ENCODE measurements at places on chromosomes 3 and 15.

DNA sequence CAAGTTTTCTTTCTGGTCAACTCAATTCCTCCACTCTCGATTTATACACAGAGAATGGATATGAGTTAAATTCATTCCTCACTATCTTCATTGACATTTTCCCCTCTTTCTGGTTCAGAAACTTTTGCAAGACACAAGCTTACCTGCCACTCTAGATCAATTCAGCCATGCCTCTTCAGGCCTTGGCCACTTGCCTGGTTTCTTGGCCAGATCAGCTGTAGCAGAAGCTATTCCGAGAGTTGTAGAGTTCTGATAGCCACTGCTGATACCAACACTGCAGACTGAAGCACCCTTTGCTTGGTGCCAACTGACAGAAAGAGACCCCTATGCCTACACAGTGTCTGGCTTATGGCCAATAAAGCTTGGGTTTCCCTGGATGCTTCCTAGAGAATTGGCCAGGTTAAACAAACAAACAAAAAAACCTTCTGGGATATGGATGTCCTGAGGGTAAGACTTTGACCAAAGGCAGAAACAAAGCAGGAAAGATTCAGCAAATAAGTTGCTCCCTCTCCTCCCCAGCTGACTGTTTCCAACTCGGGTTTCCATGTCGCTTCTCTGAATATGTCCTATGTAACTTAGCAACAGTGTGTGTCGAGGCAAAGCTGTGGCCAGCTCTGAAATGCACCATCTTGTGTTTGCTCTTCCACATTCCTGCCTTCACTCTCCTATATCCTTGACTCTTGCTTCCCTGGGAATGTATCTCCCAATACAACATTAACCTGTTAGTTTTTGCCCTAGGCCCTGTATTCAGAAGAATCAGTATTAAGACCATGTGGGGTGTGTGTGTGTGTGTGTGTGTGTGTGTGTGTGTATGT lies 521.6 kb downstream of the EPHA3 start:
- DNase-seq: no peak

DNA sequence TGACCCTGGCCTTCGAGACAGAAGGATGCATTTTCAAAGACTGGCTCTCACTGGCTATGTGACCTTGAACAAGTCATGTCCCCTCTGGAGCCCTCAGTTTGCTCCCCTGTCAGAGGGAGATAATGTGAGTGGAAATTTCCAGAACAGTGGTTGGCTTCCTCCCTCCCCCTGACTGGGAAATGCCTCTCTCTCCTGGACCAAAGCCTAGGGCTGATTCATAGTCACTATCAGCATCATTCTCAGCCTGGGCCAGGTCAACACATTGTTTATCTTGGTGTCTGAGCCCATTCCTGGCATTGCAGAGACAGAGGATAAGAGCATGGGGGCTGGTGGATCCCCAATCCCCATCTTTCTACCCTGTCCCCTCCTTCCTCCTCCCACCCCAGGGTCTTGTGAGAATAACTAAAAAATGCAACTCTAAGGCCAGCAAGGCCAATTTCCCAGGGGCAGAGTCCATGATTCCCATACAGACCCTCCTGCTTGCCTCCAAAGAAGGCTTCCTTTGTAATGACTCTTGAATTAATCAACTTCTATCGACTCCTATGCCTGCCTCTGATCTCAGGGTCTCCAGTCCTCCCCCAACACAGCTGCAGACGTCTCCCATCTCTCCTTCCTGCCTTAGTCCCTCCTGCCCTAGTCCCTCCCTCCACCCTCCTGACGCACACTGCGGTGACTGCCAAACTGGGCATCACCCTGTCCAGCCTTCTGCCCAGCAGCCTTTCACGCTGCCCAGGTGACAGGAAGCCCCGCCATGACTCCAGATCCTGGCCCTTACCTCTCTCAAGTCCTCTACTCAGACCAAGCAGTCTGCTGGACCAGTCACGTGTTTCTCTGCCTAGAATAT lies 35.4 kb upstream of the CORO2B start:
- DNase-seq: no peak

DNA sequence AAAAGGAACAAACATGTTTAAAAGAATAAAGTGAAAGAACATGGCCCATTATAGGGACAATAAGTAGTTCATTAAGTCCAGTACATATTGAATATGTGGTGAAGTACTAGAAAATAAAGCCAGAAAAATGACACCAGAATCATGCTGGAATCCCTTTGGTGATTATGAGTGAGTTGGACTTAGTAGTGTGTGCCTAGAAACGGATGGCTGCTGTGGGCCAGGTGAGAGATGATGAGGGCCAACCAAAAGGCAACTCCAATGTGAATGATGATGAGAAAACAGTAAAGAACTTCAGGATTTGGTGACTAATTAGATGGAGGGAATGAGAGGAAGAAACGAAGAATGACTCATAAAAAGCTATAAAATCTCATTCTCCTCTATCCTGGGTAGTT lies 3.3 kb downstream of the CRYGS start:
- DNase-seq: no peak

DNA sequence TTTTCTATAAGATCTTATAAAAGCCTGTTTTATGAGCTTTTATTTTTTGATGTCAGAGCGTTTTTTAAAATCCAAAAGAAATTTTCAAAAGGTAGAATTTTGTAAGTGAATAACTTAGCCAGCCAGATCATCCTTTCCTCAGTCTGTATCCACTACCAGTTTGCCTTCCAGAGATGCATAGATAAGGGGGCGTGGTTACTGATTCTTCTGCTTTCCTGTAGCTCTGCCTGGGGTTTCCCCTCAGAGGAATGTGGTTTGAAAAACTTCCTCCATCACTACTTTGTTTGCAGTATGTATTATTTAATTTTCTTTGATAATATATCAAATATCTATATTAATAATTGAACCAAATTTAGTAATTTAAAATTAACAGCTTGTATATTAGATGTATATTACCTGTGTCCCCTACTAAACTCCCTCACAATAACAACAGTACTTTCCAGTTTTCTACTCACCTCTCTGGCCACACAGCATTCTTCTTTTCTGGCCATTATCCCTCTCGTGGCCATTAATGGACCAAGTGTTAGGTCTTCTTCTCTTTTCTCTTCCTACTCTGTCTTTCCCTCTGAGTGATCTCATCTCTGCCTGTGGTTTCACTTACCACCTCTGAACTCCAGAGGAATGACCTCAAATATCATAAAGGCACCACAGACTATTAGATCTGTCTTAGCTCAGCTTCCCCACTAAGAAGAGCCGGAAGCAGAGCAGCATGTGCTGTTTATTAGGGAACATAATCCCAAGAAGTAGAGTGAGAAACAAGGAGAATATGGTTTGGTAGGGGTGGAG lies 239.7 kb downstream of the UBE2E2 start:
- no peak for DNase-seq

DNA sequence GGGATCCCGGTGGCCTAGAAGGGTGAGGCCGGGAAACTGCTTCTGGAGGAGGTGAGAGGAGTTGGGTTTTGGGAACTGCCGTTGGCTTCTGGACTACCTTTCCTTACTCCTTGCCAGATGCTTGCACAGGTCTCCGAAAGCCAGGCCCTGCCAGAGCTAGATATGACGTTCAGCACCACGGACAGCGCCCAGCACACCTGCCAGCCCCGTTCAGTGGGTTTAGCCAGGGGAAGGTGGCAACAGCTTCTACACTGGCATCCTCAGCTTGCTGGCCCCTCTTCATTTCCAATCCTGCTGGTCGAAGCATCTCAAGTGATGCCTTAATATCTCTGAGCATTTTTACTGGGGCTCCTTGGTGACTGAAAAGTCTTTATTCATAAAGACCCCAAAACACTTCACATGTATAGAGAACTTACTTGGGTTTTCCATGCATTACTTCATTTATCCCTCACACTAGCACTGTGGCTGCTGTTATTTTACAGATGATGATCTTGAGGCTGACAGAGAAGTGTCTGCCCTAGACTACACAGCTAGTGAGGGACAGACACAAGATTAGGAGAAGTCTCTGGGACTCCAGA lies 21.9 kb downstream of the HCN4 start:
- DNase-seq: peak; percentile 35

DNA sequence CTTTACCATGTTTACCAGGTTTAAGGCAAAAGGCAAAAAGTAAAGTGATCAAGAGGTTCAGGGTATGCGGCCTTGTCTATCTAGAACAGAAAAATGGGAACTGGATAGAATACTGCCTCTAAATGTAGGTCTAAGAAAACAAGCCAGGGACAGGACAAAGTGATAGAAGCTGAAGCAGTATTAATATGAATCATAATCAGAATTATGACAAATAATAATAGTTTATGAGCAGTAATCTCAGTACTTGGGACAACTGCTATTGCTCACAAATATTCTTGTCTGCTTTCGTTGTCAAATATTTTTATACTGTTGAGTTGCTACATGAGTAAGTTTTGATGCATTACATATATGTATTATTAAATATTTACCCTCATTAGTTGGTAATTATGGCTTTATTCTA lies 356.9 kb upstream of the RBMS3 start:
- DNase-seq: no peak

DNA sequence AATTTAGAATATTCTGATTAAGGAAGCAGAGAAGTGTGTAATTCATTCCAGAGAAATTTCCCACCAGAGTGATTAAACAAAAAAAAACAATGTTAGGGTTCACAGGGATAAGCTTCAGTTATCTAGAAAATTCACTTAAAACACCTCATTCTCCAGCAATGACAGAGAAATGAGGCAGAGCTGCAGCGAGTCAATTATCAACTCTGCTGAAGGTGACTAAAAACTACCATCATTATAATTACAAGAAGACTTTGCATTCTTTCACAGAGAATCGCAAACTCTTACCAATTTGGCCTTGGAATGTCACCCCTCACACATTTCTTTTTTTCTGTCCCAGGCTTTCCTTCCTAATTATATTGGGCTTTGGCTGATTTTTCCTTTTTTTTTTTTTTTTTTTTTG lies 117.1 kb downstream of the RAB11A start:
- no peak for DNase-seq

GRCh38 chr15:40567111-40567510 lies 2.0 kb upstream of the RPUSD2 start:
- no peak for DNase-seq

GRCh38 chr15:39710681-39711080 lies 72.0 kb downstream of the FSIP1 start:
- no peak for DNase-seq

DNA sequence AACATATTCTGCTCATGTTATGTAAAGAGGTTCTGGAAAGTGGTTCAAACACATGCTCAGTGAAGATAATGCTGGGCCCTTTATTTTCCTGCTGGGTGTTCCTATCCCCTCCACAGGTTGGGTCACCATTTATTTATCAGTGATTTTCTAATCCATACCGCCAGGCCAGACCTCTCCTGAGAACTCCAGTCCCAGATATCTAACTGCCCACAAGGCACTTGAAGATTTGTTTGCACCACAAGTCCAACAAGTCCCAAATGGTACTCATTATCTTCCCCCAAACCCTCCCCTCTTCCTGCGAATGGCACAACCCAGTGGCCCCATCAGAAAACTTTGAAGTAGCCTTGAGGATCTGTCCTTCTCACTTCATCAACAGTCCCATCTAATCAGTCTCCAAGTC lies 5.4 kb downstream of the COL6A6 start:
- DNase-seq: no peak

DNA sequence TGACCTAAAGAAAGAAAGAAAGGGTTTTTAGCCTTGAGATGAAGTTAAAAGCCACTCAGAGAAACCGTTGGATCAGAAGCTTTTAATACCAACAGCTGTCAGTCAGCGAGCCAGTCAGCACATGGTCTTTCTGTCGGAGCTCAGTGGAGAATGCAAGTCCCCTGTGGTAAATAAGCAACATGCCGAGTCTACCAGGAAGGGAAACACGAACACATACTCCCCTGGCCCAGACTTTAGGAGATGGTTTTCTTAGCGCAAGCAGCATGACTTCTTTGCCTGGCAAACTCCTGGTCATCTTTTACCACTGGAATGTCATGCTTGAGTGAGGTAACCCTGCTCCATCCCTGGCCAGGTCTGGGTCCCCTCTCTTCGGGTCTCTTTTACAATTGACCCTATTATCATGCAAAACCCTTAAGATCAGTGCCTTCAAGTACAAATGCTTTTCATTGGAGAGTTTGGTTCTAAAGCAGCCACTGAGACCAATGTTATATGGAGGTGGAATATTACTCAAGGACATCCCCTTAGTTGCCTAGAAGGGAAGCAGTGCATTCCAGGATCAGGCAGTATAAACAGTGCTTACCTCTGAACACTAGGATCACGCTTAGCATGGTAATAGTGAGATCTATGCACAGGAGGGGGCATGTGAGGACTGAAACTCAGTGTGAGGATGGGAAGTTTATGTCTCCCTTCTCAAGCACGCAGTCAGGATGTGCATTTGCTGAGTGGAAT lies 28.2 kb downstream of the SLCO3A1 start:
- no peak for DNase-seq

DNA sequence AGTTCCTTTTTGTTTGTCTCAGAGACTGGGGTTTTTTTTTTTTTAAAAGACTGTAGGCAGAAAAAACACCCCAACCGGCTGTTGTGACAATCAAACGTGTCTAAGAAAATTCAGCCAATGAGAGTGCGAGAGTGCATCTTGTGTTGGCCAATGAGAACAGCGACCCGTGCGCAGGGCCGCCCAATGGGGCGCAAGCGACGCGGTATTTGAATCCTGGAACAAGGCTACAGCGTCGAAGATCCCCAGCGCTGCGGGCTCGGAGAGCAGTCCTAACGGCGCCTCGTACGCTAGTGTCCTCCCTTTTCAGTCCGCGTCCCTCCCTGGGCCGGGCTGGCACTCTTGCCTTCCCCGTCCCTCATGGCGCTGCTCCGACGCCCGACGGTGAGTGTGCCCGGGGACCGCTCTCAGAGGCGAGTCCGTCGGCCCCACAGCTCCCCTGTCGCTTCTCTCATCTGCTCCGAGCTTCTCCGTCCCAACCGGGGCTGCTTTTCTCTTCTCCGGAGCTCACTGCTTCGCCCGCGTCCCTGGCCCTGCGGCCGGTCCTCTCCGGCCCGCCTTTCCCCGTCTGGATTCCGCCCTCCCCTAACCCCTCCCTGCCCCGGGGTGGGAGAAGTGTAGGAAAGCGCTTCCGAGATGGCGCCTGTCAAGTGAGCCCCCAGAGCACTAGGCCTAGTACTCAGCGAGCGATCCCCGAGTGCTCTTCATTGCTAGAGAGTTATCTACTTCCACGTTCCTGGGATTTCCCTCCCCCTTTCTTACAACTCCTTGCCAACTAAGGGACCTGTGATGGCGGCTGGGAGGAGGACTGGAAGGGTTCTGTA lies at the start of gene CCNB2:
TSS of gene CCNB2 (plus strand) at position 235 of the 821 bp plus-strand sequence. CDS start at position 358, 123 bp downstream.
- peak; percentile 70 for DNase-seq

GRCh38 chr3:125480656-125481374 lies 39.2 kb downstream of the SNX4 start:
- no peak for DNase-seq

DNA sequence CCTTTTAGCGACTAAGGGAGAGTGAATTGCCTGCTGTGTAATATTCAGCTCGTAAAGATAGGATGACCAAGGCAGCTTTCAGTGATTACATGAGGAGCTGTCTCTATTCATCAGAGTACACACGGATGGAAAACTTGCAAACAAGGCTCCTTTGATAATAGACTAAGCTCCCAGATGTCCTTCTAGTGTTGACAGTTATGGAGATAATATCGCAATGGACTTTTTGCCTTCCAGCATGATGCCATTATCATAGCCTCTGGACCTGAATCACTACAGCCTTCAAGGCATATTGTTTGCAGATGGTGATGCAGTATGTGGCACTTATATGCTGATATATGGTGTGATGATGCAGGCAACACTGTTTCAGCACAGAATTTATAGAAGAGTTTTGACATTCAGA lies 93.9 kb downstream of the ECT2 start:
- DNase-seq: no peak
